Activated naive CD4-positive, alpha-beta T cell treated with Interleukin-2 at 50 U/mL for 16 hours (primary cell): ENCODE measurements at places on chromosomes 7 and 10.

GRCh38 chr7:73717991-73718405 is 1.5 kb downstream of the STX1A start:
- DNase-seq, result peak; percentile 83

DNA sequence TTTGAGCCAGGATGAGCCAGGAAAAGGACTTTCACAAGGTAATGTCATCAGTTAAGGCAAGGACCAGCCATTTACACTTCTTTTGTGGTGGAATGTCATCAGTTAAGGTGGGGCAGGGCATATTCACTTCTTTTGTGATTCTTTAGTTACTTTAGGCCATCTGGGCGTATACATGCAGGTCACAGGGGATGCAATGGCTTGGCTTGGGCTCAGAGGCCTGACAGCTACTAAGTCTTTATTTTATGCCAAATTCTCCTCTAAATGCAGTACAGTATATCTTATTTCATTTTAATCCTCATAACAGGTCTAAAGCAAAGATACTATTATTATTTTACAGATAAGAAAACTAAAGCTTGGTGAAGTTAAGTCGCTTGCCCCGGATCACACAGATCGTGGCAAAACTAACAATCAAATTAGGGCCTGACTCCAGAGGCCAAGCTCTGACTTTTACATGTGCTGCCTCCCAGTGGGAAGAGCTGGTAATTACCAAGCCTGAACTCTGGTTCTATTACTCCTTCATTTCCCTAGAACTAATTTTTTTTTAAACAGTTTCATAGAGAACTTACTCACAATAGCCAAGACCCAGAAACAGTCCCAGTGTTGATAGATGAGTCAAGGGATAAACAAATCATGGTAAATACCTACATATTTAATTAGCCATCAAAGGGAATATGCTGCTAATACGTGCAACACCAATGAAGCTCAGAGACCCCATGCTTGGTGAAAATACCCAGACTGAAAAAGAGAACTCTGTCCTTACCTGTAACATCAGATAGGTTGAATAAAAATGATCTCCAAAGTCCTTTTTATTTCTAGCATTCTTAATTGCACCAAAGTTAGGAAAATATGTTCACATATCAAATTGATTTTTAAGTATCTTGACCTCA is 35.4 kb downstream of the C7orf25 start:
- DNase-seq, result peak; percentile 66

GRCh38 chr7:46007990-46008643 is 87.0 kb upstream of the IGFBP3 start:
- DNase-seq, result no peak

DNA sequence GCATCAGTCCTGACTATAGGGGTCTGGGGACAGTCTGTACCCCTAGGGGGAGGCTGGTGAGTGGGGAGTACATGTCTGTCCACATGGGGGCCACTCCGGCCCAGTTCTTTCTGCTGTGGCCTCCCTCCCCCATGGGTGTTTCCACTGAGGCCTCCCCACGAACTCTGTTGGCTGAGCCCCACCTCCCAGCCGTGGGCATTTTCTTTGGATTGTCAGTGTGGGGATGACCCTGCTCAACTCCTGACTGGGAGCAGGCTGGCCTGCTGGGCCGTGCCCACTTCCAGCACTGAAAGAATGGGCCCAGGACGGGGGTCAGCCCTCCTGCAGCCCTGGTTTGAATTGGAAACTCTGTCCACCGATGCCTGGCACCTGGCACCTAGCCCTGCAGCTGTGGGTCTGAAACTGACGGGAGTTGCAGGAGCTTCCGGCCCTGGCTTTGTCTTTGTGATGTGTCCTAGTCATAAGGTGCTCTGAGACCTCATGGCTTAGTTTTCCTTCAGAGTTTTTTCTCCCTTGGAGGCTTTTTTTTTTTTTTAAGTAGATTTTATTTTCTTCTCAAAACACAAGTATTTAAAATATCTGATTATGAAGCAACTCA is 46.5 kb downstream of the LHPP start:
- no peak for DNase-seq

DNA sequence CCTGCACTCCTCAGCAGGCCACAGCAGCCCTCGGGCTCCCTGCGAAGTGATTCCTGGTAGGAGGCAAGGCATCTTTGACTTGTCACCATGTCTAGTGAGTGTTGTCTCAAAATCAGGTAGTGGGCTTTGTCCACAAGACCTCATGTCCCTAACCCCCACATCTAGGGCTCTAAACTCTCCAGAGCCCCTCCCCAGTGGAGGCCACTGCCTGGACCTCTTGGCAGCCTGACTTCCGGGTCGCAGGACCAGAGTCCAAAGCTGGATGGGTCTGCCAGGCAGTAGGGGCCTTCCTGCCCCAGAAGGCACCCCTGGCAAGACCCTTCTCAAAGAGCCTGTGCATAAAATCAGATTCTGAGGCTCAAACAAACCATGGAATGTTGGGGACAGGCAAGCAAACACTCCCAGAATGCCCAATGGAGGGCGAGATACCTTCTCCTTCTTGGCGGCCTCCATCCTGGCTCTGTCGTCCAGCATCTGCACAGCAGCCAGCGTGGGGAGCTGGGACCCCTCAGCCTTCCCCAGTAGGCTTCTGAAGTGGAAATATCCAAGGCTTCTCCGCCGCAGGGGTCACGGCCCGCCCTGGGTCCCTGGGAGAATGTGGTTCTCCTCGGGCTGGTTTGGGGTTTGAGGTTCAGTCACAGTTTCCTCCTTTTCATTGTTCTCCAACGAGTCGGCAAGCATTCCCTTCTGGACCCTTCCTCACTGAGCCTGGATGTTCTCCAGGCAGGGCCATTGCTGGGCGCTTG is 586 bp downstream of the GCK start:
- no peak for DNase-seq

DNA sequence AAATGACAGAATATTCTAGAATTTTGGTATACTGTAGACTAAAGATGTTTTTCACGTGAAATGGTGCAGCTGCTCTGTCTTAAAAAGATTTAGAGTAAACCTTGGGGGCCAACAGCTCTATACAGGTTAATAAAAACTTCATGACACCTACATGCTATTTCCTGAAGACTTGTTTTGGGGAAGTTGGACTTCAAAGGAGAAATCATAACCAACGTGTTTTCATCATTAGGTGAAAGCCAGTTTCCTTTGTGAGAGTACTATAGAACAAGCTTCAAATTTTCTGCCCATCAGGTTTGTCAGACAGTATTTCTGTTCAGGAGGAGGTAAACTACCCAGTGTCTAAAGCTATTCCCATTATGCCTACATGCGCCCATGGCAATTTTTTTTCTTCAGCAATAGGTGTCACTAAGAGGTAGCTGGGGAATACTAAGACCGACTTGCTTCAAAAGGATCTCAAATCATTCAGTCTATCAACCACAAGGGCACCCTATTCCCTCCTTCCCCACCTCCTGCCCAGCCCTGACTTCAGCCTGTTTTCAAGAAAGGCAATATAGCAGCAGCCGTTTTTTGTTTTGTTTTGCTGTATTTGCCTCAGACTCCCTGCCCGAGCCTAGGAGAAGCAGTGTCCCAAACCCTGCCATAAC is 237.3 kb upstream of the SP8 start:
- no peak for DNase-seq

GRCh38 chr10:88237896-88238614 is 345.1 kb downstream of the RNLS start:
- no peak for DNase-seq

- DNase-seq, result no peak
These were observed 30.9 kb upstream of the SAMD8 start for GRCh38 chr10:75080554-75080953.

- DNase-seq, result no peak
These were observed 520.2 kb upstream of the ZWINT start for GRCh38 chr10:56881218-56881617.
